ENCODE measurements at places on chromosomes 11 and 22.

- DNase-seq, result peak; percentile 25
Measured at GRCh38 chr11:109946322-109946846, 146.8 kb upstream of the ZC3H12C start.

DNA sequence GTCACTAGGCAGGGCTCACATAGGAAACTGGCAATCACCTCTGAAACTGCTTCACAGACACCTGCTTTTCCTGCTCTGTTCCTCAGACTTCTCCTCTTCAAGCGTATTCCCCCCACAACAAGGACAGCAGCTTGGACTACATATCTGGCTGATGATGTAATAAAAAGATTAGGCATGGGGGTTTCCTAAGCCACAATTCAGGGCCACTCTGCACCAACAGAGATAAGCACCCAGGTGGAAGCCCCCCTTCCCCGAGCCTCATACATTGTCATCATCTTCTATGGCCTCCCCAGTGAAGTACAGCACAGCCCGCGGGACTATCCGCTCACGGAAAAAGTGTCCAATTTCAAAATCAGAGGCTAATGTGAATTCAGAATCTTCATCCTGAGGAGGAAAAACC, 25.0 kb upstream of the PHLDA2 start:
- no peak for DNase-seq

GRCh38 chr11:86740628-86741483, 59.5 kb upstream of the PRSS23 start:
- DNase-seq, result peak; percentile 31

- no peak for DNase-seq
Measured at GRCh38 chr11:57338142-57338541, at the start of gene P2RX3. Gene P2RX3 (plus strand): TSS chr11:57338352. CDS start chr11:57338551, 199 bp downstream.

DNA sequence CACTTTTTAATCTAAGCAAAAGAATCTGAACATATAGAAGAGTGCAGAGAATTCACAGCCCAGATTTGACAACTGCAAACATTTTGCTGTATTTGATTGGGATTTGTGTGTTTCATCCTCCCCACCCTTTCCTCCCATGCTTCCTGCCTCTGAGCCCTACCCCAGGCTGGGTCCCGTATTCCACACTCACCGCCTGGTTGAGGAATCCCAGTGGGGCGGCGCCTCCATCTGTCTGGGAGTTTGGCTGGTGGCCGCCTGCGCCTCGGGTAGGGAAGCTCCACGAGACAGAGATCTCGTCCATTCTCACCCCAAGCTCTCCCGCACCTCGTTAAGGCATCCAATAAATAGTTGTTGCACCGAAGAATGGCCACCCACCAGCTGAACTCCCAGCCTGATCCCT, 105.9 kb upstream of the SLC22A12 start:
- DNase-seq, result no peak

GRCh38 chr11:76152741-76153570, 53.3 kb downstream of the WNT11 start:
- DNase-seq, result no peak

GRCh38 chr11:59680287-59681154, 11.7 kb upstream of the PATL1 start:
- peak; percentile 43 for DNase-seq

DNA sequence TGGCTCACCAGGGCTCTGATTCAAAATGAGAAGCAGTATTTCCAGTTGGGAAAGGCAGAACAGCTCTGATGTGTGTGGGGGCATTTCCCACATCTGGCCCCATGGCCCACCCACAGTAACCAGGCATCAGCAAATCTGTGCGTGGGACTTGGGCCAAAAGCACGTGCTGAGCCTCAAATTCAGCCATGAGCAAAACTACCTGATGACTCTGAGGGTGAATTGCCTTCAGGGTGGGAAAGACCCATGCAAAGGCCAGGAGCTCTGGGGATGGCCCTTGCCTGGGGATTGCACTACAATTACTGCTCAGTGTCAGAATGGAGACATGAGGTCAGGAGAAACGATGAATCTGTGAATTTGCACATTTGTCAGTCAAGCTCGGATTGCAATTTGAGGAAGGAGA, 20.9 kb downstream of the TP53AIP1 start:
- DNase-seq, result no peak

GRCh38 chr11:59779487-59779886, 24.3 kb downstream of the STX3 start:
- DNase-seq, result no peak

DNA sequence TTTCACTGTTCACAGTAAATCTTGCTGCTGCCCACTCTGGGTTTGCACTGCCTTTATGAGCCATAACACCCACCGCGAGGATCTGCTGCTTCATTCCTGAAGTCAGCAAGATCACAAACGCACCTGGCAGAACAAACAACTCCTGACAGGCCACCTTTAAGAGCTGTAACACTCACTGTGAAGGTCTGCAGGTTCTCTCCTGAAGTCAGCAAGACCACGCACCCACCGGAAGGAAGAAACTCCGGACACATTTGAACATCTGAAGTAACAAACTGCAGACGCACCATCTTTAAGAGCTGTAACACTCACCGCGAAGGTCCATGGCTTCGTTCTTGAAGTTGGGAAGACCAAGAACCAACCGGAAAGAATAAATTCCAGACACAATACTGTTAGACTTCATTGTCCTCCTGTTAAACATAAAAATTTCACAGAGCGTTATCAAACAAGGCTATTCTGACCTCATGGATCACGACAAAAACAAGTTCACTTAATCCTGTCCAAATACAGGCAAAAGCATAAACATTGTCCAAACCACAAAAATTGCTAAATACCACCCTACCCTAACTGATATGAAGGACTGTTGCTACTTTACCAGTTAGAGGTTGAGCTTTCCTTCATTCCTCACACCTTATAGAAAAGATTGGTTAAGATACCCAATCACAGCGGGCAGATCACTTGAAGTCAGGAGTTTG, 3.0 kb upstream of the CCDC117 start:
- DNase-seq, result no peak

DNA sequence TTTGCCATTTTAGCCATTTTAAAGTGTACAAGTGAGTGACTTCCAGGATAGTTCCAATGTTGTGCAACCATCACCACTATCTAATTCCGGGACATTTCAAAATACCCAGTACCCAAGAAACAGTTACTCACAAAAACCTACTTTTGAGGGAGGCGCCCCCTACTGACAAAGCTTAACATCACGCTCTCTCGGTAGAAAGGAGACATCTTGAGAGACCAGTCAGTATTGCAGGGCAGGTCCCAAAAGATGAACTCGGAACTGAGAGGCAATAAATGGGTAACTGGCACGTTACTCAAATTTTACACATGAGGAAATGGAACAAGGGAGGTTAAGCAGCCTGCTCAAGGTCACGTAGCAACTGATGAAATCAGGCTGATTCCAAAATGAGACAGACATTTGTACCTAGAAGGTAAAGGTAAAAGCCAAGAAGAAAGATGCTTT, 50.0 kb upstream of the POU2AF1 start:
- DNase-seq, result peak; percentile 33

GRCh38 chr11:2783536-2784082, 83.8 kb upstream of the KCNQ1OT1 start:
- DNase-seq, result no peak

GRCh38 chr11:117020869-117021564, 77.2 kb downstream of the SIK3 start:
- no peak for DNase-seq

GRCh38 chr11:77589181-77589520, 602 bp upstream of the AQP11 start:
- no peak for DNase-seq

DNA sequence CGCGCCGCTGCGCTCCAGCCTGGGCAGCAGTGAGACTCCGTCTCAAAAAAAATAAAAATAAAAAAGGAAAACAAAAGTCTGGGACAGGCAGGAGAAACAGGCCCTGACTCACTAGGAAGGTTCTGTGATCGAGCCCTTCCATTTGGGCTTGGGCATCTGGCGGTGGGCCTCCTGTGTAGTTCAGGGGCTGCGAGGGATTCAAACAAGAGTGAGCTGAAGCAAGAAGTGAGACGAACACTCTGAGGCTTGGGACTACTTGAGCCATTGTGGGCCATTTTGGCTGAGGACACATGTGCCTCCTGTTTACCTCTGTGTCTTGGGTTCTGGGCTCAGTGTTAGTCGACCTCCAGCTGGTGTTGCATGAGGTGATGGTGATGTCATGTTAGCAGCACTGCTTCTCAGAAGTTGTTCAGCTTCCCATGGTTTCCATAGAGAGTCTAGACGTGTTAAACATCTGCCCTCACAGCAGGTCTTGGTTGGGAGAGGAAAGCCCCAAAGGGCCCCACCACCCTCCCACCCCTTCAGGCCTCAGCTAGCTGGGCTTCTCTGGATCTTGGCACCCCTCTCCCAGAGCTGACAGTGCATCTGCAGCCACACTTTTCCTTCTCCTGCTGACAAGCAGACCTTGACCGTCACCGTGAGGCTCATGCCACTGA, 57.8 kb downstream of the MED15 start:
- no peak for DNase-seq

- DNase-seq, result no peak
Measured at GRCh38 chr22:47017245-47017644, 254.8 kb downstream of the TBC1D22A start.

- DNase-seq, result no peak
Measured at GRCh38 chr11:61697764-61698163, 17.6 kb downstream of the DAGLA start.

DNA sequence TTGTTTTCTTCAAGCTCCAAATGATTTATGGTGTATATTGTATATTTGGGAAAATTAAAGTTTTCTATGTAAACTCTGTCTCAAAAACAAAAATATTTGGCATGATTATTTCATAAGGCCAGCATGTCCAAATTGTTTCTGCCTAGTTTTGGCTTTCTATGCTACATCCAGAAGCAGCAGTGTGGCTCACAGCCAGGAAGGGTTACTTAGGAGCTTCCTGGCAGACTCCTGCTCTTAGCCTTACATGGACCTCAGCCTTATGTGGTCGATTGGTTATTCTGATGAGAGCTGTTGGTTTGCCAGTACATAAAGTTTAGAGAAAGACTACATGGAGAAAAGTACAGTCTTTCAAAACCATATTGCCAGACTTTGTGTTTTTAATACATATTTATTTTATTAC, 297.7 kb upstream of the FAT3 start:
- no peak for DNase-seq

- DNase-seq, result no peak
Measured at GRCh38 chr11:10730151-10730550, 20.9 kb upstream of the CTR9 start.

- DNase-seq, result no peak
Measured at GRCh38 chr11:13333456-13333957, 55.9 kb downstream of the BMAL1 start.

- peak; percentile 95 for DNase-seq
Measured at GRCh38 chr11:64723117-64723906, at the start of gene NRXN2. Gene NRXN2 (minus strand): TSS chr11:64723197. CDS start chr11:64713699, 9,498 bp downstream.

GRCh38 chr11:75029836-75030631, 41.3 kb downstream of the NEU3 start:
- no peak for DNase-seq

DNA sequence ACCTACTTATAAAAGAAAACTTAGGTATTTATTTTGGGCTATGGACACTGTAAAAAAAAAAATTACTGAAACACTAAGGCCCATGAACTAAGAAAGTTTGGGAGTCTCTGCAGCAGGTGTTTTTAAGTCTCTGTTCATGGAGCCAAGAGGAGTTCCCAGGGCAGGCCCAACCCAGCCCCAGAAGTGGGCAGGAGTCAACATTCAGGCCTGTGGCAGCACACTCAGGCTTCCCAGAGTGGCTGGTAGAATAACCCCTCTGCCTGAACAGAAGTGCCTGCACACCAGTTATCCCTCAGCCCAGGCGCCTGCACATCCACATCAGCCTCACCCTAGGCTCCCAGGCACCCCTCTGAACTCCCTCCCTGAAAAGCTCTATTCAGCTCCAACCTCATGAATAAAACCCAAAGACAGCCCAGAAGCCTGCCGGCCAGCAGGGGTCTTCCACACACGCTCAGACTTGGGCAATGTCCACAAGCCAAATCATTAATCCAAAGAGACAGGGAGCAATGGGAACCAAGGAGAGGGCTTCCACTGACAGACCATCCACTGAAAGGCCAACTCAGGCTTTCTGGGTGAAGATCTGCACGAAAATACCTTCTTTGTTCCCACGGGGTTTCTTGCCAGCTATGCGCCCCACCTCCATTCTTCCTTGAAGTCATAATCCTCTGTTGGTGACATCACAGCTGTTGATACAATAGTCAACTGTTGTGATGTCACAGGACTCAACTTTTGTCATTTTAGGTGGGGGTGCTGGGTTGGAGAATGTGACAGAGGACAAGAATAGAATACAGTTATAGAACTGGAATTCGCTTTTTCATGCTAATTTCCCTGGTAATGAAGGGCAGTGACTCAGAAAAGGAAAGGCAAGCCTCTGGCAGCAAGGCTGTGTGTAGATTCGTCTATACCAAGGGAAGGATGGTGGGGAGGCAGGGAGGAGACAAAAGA, 83.7 kb downstream of the RPL27A start:
- no peak for DNase-seq

DNA sequence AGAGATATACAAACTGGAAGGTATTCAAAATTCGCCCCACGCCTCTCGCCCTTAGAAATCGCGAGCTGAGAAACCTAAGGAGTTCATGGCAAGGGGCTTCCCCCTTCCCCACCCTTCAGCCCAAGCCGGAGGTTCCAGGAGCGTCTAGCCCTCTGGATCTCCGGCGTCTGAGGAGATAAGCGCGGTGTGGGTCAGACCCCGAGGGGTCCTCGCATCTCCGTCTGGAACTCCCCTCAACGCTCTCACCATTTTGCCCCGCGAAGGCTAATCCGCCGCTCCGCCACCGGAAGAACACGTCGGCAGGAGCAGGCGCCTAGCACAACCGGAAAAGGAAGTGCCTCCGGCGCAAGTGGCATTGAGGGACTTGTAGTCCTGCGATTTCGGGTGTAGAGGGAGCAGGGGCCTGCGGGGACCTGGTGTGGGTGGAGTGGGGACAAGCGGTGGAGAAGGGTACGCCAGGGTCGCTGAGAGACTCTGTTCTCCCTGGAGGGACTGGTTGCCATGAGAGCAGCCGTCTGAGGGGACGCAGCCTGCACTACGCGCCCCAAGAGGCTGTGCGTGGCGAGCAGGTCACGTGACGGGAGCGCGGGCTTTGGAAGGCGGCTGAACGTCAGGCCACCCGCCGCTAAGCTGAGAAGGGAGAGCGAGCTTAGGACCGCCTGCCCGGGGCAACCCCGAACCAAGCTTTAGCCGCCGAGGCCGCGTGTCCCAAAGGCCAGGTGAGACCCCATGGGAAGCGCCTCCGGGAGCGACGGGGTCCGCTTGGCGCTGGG, at the start of the genes FEN1 and TMEM258:
Gene FEN1 (plus strand): TSS at position 602 of the 773 bp plus-strand sequence. CDS start 2,451 bp downstream, outside the sequence.
Gene TMEM258 (minus strand): TSS at position 290 of the 773 bp plus-strand sequence. CDS start 41 bp downstream, at position 249.
- DNase-seq, result peak; percentile 98

- DNase-seq, result no peak
Measured at GRCh38 chr22:22414266-22414665, 94.3 kb downstream of the ZNF280B start.
